ENCODE measurements at places on chromosomes 6 and 20.

DNA sequence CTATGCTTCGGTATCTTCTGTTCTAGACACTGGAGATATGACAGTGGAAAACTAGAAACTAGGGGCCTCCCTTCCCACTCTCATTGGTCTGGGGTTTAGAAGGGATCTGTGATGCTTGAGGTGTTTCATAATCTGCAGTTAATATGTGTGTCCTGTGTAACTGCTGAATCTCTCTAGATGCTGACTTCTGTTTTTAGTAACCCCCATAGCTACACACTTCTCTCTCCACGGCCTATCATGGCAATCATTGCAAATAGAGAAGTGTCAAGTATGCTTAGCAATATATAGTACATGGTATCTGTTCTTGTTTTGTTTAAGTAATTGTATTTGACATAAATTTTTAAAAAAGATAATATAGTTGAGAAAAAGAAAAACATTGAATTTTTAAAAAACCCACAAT lies 394.6 kb upstream of the MMS22L start:
- no peak for DNase-seq

DNA sequence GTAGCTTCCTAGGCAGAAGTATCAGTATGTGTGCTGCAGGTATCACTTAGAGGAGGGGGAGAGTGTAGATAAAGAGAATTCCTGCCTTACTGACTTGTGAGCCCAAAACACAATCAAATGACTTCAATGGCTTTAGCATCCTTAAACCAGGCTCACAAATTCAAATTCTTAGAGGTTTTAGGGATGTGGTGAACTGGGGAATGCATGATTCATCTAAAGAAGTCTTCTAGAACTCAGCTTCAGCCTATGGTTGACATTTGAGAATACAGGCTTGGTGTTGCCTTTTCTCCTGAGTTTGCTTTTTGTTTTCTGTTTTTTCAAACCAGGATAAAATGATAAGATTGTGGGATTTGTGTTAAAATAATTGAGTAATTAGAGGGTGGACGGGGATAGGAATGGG lies 14.4 kb downstream of the SNRPC start:
- peak; percentile 73 for DNase-seq

DNA sequence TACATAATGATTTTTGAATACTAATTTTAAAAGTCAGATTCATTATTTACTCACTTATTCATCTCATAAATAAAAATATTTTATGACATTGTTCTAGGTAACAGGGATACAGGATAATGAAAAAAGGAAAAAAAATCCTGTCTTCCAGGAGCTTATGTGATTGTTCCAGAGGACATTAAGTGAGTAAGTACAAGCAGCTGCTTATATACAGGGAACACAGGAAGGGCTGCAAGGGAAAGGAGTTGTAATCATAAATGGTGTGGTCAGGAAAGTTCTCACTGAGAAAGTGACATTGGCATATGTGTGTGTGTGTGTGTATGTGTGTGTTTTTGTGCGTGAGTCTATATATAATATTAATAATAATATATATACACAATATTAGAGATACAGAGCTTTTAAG lies 121.8 kb downstream of the HAO1 start:
- DNase-seq = no peak

DNA sequence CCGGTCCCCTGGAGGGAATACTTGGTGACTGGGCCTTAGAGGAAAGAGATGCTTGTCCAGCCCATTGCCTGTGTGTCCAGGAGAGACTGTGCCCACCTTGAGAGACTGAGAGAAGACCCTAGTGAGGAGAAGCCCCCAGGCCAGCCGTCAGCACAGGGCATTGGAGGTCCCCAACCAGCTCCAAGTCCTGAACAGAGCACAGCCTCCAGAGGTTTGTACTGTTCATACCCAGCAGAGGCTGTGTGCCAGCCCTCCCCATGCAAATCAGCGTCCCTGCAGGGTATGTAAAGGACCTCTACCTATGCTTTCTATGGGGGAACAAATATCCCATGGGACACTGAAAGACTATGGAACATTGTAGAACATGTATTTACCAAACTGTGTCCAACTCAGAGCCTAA lies 8.4 kb downstream of the HLA-E start:
- no peak for DNase-seq

DNA sequence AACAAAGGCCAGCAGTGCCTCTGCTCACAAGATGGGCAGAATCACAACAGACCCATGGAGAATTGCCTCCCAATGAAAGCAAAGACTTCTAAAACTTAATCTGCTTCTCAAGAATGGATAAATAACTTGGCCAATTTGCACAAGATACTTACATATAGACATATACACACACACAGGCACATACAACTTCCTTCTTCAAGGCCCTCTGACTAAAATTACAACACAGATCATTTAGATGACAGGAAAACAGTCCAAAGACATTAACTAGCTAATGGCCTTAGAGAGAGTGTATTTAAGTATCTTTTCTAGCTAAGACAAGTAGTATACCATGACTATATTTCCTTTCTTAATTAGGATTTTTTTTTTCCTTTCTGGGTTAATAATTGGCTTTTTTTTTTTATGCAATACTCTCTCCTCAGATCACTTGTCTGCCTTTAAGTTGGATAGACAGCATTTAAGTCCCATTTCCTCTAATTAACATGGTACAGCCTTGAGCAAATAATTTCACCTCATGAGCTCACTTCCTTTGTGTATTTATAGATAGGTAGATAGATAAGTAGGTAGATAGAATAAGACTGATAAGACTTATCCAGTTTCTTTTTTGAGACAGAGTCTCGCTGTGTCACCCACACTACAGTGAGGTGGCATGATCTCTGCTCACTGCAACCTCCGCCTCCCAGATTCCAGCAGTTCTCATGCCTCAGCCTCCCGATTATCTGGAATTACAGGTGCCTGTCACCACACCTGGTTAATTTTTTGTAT lies 70.0 kb downstream of the NRSN1 start:
- DNase-seq = no peak

DNA sequence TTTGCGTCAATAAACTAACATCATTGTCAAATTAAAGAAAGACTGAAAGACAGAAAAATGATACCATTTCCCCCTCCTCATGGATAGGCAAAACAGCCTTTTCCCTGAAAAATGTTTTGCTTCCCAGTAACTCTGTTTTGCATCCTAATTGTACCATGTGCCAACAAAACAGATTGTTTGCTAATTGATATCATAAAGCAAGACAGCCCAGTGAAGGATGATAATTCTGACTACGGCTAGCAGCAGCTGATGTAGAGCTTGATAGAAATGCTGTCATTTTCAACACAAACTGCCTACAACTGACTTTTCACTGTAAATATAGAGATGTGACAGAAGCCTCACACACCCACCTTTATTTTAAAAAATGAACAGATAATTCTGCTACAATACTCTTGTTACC lies 1061.6 kb downstream of the HACE1 start:
- no peak for DNase-seq

- DNase-seq = no peak
Observed at GRCh38 chr20:7859356-7859802, 80.9 kb downstream of the HAO1 start.

GRCh38 chr20:4171538-4172116 lies 156.3 kb upstream of the RNF24 start:
- no peak for DNase-seq

DNA sequence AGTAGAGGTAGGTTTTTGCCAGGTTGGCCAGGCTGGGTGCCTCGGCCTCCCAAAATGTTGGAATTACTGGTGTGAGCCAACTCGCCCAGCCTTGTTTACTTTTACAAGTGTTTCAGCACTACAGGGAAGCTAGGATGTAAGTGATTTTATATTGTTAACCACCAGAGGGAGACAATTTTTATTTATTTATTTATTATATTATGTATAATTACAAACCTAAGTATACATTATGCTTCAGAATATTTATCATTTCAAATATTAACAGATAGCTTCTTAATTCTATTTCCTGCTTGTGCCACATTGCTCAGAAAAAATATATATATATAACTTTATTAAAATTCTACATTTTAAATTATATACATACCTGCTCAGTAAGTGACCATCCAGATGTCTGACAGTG lies 9.8 kb downstream of the MMUT start:
- DNase-seq = no peak

DNA sequence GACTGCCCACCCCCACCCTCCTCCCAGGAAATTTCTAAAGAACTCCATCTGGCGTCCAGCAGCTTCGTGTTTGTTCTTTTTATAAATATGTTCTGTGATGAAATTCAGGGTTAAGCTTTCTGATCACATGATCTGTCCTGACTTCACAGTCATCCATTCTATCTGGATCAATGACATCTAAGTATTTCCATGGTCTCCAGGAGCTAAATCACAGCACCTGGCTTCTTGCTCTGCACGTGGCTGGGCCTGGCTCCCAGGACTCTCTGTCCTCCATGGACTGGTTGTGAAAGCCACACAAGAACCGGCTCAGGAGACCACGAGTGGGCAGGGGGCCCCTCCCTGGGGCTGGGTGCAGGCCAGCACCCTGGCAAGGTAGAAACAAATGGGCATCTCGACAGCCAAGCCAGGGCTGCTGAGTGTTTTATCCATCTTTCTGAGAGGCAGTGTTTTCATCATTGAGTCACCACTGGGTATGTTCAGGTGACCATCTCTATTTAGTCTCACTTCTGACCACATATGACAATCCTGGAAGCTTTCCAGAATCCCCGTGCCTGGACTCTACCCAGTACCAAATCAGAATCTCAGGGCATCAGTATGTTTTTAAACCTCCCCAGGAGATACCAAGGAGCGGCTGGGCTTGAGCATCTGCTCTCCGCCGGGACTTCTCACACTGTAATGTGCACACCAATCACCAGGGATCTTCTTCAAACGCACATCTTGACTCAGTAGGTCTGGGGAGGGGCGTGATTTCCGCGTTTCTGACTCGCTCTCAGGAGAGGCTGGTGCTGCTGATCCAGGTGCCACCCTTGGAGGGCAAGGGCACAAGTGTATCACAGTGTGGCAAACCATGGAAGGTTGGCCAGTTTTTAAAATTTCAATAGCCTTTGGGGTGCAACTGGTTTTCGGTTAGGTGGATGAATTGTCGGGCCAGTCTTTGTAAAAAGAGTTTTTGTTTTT lies 31.6 kb upstream of the PXDC1 start:
- DNase-seq = no peak

DNA sequence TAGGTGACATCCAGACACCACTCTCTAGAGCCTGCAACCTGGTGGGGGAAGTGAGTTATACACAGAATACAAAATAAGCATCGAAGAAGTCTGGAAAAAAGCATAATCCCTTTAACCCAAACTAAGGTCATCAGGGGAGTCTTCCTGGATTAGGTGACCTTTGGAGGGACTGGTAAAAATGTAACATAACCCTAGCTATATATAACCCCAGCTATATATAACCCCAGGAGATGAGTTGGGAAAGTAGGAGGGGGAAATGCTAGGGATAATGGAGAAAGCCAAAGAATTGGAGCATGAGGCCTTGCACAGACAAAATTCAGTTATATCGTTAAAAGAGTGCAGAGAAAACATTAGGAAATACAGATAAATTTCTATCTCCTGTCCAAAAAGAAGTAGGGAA lies 164.8 kb downstream of the QRSL1 start:
- DNase-seq = no peak

- DNase-seq = no peak
Observed at GRCh38 chr20:33482581-33482980, 7.3 kb upstream of the CBFA2T2 start.

- no peak for DNase-seq
Observed at GRCh38 chr6:36049582-36049981, 22.0 kb downstream of the MAPK14 start.

- DNase-seq = no peak
Observed at GRCh38 chr20:37226889-37227288, 34.7 kb downstream of the GHRH start.

- DNase-seq = no peak
Observed at GRCh38 chr6:100194535-100194934, 200.5 kb upstream of the MCHR2 start.

DNA sequence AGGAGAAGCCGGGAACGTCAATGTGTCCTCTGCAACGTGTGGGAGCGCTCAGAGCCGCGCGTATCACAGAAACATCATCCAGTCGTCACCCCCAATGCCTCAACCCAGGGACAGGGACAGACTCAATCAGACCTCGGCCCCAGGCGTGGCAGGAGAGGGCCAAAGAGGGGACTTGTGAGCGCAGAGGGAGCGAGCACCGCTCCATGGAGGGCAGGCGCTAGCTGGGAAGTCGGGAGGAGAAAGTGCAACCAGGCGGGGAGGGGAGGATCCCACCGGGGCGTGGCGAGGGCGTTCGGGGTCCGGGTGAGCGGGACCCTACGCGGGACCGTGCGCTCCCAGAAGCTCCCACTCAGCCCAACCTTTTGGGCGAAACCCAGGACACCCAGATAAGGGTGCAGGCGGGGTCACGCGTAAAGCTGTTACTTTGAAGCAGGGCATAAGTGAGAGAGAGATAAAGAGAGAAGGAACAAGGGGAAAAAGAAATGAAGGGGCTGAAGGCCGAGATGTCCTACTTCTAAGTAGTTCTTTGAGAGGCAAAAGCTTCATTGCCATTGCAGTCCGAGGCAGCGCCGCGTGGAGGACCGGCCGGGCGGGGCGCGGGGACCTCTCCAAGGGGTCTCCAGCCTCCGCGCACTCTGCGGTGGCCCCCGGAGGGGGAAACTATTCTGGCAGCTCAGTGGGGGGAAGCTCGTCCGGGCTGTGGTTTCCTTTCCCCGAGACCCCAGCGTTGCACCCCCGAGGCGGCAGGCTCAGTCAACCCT lies 862 bp upstream of the SOBP start:
- DNase-seq = no peak

DNA sequence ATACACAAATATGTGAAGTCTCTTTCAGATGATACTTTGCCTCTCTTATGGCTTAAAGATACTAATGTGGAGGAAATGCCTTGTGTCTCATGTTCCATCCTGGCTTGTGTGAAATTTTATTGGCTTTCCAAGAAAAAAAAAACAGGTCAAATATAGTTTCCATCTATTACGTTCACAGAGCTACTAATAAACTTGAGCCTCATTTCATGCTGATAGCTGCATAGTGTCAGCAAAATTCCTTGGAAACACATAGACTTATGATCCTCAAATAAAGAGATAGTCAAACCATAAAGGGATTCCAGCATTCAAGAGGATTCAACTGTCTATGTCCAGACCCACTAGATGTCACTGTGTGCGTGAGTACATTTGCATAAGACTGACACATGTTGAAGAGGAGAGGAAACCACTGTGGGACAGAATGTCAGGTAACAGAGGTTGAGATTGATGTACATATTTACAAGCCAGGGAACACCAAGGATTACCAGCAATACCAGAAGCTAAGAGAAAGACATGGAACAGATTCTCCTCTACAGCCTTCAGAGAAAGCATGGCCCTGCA lies 266.6 kb downstream of the COL12A1 start:
- no peak for DNase-seq

- peak; percentile 86 for DNase-seq
Observed at GRCh38 chr6:11615214-11615602, 77.7 kb downstream of the TMEM170B start.

DNA sequence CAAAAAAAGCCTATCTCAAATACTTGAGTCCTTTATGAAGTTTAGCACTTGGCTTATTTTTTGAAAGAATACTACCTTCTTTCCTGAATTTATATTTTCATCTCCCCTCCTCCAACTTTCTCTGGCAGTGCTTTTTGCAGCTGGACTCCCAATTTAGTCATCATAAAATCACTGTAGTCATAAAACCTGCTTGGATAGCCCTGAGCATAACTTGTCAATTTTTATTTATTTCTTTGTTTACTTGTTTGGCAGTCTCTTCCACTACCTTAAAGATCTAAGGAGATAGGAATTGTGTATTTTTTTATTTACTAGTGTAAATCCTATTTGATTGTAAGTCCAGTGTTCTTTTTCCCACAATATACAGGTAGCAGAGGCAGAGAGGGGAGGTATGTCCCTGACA lies 11.2 kb upstream of the EDN1 start:
- no peak for DNase-seq
